Activated T-cell treated with anti-CD3 and anti-CD28 coated beads for 4 hours (primary cell): ENCODE measurements at places on chromosomes 2 and 18.

DNA sequence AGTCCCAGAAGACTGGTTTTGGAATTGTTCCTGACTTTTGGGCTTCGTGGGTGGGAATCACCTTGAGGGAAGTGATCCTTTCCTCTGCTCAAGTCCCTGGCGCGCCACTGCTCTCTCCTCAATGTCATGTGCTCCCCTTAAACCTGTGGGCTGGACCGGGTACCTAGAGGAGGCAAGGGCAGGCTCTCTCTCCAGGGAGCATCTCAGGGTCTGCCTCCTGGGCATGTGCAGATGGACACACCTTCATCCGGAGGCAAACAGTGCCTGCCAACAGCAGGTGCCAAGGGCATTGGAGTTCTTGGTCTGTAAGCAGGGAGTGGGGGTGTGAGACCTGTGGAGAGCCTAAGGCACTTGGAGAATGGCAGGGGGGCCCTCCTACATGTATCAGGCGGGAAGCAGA lies 142.6 kb downstream of the INHBB start:
- no peak for DNase-seq

GRCh38 chr18:23918395-23919032 lies 96.0 kb upstream of the TTC39C start:
- DNase-seq = peak; percentile 81

- DNase-seq = no peak
These were observed 679.6 kb downstream of the MBD2 start for GRCh38 chr18:53544917-53545316.

DNA sequence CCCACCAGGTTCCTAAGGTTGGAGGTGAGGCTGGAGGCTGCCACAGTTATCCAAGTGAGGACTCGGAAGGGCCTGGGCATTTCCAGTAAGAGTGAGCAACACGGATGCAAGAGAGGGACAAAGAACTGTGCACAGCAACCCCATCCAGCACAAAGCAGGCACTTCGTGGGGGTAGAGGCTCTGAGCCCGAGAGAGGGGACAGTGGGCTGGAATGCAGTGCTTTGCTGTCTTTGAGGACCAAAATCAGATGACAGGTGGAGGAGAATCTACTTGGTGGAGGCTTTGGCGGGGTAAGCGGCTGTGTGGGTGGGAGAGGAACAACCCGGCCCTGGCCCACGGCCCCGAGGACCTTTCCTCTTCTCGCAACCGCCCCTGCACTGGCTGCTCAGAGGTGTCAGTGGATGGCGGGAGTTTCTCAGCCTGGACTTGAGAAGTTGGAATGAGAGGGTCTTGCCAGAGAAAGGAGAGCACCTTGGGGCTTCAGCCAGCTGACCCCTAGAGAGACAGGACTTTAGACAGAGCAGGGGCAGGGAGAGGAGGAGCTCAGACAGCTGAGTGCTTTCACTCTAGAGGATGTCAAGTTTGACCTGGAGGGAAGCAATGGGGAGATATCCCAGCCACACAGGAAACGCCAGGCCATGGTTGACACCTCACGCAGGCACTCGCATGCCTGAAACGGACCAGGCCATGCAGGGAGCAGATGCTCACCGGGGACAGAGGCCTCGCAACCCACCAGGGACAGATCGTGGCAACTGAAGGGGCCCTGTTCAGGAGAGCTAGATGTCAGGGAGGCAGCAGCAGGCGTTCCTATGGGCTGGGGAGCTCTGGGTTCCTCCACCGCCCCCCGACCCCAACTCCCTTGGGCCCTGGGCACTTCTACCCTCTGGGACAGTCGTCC lies 11.6 kb downstream of the RAMP1 start:
- no peak for DNase-seq

GRCh38 chr2:46943881-46944798 lies 28.5 kb upstream of the MCFD2 start:
- DNase-seq = peak; percentile 27

DNA sequence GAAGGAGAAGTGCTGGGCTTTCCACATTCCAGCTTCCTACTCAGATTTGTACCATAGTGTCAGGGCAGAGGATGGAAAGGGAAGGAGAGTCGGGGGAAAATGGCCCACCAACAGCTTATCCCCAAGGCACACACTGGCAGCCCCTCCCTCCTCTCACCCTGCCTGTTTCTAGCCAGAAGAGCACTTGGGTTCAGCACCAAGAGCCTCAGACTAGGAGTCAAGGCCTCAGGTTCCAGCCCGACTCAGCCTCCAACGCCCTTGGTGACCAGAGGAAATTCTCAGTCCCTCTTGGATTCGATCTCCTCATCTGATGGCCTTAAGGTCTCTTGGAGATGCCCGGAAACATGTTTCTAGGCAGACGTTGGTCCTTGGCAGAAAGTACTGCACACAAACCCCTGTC lies 53.9 kb downstream of the TNS1 start:
- no peak for DNase-seq

GRCh38 chr2:8572712-8573233 lies 109.1 kb upstream of the ID2 start:
- DNase-seq = no peak

DNA sequence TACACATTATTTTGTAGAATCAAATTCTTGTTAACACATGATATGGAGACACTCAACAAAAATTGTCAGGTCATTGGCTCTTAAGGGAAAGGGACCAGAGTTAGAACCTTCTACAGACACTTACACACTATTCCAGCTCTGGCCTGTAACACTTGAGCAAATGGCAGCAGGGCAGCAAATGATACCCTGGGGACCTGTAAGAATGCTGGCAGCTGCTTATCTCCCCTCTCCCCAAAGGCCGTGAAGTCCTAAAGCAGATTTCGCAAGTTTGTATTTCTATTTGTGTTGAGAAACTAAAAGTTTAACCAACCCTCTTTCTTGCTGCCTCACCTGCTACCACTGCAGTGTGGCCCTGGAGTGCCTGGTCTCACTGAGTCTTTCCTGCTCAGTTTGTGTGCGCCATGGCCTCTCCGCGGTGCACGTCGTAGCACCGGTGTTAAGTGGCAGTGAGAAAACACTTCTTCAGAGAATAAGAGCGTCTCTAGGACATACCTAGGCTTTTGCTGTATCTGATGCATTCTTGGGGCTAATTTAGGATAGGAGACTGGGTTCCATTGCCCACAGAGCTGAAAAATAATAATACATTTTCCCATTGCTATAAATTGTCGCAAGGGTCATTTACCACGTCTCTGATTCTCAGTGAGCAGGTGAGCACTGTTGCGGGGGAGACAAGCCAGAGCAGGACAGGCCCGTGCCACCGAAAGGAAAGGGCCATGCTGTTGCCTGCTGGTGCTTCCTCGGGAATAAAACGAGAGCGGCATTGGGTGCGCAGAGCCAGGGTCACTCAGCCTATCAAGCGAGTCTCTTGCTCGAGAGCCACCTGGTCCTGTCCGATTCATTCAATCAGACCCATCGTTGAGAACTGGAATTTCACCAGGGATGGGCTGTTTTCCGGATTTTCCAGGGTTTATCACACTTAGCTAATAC lies 204.9 kb downstream of the PTGR3 start:
- DNase-seq = no peak

GRCh38 chr2:223643309-223643708 lies 41.1 kb upstream of the SCG2 start:
- no peak for DNase-seq

GRCh38 chr2:99445065-99445464 lies 44.8 kb downstream of the REV1 start:
- no peak for DNase-seq

DNA sequence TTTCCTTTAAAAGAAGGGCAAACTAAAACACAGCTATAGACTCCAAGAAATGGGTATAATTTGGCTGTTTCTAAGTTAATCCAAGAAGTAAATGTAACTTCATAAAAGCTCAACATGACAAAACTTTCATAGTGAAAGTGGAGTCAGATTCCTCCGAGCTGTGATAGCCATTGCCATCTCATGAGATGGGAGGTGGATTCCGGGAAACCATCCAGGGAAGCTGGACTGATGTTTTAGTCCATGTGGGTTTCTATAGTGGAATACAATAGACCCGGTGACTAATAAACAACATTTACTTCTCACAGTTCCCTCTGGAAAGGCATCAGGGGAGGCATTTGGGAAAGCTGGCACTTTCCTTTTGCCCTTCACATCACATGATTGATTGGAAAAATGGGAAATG lies 10.0 kb upstream of the LAPTM4A start:
- no peak for DNase-seq

DNA sequence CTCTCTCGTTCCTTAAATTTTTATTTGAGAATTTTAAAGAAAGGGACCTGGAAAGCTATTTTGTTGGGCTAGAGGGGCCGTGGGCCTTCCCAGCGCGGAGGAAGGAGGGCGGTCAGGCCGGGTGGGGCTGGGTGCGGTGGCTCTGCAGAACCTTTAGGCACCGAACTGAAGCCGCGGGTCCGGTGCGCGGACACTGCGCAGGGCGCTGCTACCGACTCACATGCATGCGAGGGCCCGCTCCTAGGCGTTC lies 1.6 kb upstream of the TWIST2 start:
- no peak for DNase-seq

GRCh38 chr2:60899230-60899891 lies 18.0 kb downstream of the REL start:
- DNase-seq = peak; percentile 73

- DNase-seq = no peak
These were observed 46.0 kb downstream of the SANBR start for GRCh38 chr2:61111708-61112107.

- DNase-seq = no peak
These were observed 2.8 kb downstream of the NCKAP1 start for GRCh38 chr2:183035298-183035953.

DNA sequence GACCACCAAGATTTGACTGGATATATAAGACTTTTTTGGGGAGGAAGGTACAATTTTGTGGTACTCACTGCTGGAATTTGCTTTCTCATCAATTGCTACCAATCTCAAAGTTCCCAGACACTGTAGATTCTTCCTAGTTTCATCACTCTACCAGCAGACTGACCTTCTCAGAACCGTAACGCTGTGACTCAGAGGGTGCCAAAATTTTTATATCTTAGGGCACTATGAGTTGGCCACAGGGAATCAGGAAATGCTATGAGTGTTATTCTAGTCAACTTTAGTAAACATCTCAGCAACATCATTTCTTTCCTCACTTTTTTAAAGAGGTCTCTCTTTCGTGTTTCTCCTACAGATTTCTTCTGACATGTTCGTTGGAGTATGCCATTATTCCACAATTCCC lies 499.0 kb downstream of the TMX3 start:
- no peak for DNase-seq

GRCh38 chr2:162261032-162261945 lies 18.0 kb upstream of the FAP start:
- no peak for DNase-seq

GRCh38 chr2:186991766-186992417 lies 142.9 kb upstream of the ZSWIM2 start:
- no peak for DNase-seq

- no peak for DNase-seq
These were observed 113.0 kb upstream of the SLC1A4 start for GRCh38 chr2:64876137-64876647.

DNA sequence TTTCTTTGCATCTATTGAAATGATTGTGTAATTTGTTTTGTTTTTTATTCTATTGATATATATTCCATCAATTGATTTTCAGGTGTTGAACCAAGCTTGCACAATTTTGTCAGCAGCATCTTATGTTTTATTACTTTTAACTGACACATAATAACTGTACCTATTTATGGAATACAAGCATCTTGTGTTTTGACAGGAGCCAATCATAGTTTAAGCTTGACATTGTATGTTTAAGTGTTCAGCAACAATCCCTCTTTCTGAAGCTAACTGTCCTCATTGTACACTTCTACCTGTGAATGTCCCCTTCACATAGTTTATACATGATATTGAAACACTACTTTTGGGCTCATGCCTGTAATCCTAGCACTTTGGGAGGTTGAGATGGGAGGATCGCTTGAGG lies 1017.6 kb upstream of the GYPC start:
- DNase-seq = no peak

DNA sequence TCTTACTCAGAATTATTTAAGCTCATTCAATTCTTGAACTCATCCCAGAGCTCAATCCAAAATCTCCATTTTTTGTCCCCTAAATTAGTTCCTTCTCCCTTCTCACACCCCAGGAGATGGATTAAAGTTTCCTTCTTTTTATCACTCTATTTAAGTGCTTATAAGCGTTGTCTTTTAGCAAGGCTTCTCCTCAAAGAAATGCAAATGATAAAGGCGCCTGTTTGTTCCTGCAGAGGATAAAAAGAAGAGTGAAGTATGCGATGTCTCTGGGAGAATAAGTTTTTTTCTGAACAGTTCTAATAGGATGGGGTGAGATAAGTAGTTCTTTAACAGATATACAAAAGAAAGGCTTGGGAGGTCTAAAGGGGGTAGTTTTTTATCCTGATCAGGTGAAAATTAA lies 303.3 kb downstream of the CNTNAP5 start:
- DNase-seq = no peak

DNA sequence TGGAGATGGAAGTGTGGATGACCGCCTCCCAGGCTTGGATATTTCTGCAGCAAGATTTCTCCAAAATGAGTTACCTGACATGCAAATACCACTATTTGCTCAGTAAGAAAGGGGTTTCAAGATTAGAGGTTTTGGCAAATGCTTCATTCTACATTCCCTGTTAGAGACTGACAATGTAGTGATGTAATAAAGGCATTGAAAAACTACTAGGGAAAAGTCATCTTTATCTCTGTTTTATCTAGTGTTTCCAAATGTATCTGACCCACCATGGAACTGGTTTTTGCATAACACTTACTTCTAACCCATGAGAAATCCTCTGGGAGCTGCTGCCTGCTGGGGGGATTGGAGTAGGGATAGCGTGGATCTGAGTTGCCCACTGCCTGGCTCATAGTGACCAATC lies 33.0 kb upstream of the NTSR2 start:
- no peak for DNase-seq

- no peak for DNase-seq
These were observed 31.7 kb upstream of the EIF2AK3 start for GRCh38 chr2:88658881-88659537.

GRCh38 chr2:178420463-178420999 lies 30.4 kb downstream of the PRKRA start:
- DNase-seq = no peak

GRCh38 chr2:51120754-51121280 lies 88.9 kb upstream of the NRXN1 start:
- DNase-seq = no peak

DNA sequence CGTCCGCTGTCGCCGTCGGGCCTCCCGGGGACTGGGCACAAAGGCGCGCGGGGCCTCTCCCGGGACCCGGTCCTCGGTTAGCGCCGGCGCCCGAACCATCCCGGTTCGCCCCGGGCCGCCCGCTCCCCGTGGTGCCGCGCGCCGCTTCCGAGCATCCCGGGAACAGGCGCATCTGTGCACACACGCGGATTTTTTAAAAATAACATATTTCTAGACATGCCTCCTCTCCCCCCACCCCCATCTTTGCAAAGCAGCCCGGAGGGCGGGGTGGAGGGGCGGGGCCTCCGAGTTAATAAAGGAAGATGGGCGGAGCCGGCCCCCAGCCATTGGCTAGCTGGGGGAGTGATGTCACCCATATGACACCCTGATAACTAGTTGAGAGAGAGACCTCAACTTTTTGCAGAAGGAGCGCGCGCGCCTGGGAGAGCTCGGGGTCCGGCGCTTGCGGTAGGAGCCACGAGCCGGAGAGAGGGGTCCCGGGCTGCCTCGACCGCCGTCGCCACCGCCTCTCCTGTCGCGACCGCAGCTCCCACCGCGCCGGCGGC lies at the start of gene SOX11:
Gene SOX11, plus strand, starts transcription at position 400 of the 545 bp plus-strand sequence. CDS start 338 bp downstream, outside the sequence.
- no peak for DNase-seq

GRCh38 chr2:168434146-168434545 lies 21.9 kb upstream of the CERS6 start:
- no peak for DNase-seq

- DNase-seq = no peak
These were observed 89.4 kb downstream of the PMS1 start for GRCh38 chr2:189873696-189874095.

- peak; percentile 44 for DNase-seq
These were observed 16.8 kb upstream of the HES6 start for GRCh38 chr2:238256594-238257104.

- no peak for DNase-seq
These were observed 226.0 kb downstream of the TFCP2L1 start for GRCh38 chr2:121058852-121059558.
